Psoas muscle (tissue), 8 donors: ENCODE measurements at places on chromosomes 2 and 18. TPM values are rescaled to one million over a fixed set of nuclear protein-coding genes. Genes with fewer than 3 reads are reported as not detected.

DNA sequence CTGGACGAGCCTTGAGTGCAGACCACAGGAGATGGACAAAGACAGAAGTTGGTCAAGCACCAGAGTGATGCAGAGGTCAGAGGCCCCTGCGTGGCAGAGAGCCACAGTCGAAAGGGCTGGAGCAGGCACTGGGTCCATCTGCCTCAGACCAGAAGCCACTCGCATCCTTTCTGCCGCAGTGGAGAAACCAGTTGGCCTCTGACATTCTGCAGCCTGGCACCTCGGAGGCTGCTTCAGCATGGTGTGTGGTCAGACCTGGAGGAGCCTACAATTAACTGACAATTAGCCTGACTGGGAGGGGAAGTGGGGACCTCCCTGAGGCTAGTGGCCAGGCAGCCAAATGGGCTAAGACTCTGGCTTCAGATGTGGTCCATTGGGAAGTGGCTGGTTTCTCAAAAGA is 111.1 kb downstream of the SGPP2 start:
- no peaks in the 10 kb centered on the region for H3K4me1 ChIP-seq
- H3K27me3 ChIP-seq, result peaks cover 4% of the 10 kb centered on the region
- no peaks in the 10 kb centered on the region for H3K36me3 ChIP-seq
- H3K27ac ChIP-seq, result no peak overlapping the region
- DNase-seq, result no peak

DNA sequence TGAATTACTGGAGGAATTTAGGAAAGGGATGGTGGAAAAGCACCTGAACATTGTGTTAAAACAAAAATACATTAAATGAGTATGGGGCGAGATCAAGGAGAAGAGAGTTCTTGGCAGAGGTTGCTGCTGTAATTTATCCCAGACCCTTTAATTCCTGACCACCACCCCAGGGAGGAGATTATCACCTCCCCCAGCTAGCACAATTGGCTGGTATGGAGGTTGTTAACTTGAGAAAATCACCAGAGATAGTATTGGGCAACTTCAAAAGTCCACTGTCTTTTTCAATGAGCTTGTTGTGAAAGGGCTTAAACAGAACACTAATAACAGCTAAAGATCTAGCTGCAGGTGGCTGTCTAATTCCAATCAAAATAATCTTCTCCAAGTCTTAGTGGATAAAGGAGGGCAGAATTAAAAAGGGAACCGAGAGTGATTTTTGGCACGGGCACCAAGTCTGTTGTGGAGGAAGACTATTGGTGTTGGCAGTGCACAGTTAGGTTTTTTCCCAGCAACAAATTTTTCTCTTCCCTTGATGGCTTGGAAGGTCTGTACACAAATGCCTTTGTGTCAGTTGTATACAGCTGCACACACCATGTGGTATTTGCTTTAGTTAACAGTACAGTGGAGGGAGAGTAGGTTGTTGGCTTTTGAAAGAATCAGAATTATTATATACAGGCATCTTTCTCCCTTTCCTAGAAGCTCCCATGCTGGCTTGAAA is 289.5 kb downstream of the SLC4A3 start:
- H3K36me3 ChIP-seq, result no peaks in the 10 kb centered on the region
- no peak overlapping the region for H3K4me3 ChIP-seq
- no peak for DNase-seq

DNA sequence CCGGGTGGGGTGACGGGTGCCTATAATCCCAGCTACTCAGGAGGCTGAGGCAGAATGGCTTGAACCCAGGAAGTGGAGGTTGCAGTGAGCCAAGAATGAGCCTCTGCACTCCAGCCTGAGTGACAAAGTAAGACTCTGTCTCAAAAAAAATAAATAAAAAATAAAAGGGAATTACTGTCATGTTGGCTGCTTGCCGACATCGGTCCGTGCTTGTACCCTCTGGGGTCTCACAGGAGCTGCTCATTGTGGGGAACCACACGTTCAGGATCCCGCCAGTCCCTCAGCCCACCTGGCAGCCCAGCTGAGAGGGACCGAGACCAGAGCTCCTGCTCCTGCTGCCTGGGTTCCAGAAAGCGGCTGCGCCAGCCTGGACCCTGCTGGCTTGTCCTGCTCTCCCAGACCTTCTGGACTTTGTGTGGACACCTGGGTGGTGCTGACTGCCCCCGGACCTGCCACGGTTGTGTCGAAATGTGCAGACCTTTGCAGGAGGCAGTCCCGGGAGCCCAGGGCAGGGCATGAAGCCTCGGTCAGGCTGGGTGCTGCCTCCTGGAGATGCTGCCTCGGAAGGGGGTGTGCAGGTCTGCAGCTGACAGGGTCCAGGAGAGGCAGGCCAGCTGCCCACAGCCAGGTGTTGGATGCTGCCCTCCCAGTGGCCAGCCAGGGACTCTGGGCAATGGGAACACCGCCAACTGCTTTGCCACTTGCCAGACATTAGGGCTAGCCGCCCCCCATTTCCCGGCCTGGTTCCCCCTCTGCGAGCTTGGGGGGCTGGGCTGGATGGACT is 16.4 kb downstream of the KLF11 start:
- H3K27ac ChIP-seq, result no peak overlapping the region
- H3K4me1 ChIP-seq, result peaks cover 8% of the 10 kb centered on the region
- H3K4me3 ChIP-seq, result no peak overlapping the region
- DNase-seq, result no peak
- peaks cover 4% of the 10 kb centered on the region for H3K36me3 ChIP-seq
- no peaks in the 10 kb centered on the region for H3K27me3 ChIP-seq

Gene NEB
- total RNA-seq, result 7,132 TPM

Gene ITGB6
- 4.6 TPM for total RNA-seq

GRCh38 chr18:23585007-23585871 is 1.1 kb downstream of the NPC1 start:
- H3K36me3 ChIP-seq, result no peaks in the 10 kb centered on the region
- H3K4me1 ChIP-seq, result peaks cover 31% of the 10 kb centered on the region
- H3K27me3 ChIP-seq, result no peaks in the 10 kb centered on the region
- H3K4me3 ChIP-seq, result peak overlapping the region; percentile 97
- DNase-seq, result no peak
- H3K27ac ChIP-seq, result peak overlapping the region; percentile 100

GRCh38 chr2:626491-627339 is 50.5 kb downstream of the TMEM18 start:
- H3K4me1 ChIP-seq, result no peaks in the 10 kb centered on the region
- no peak overlapping the region for H3K27ac ChIP-seq
- no peaks in the 10 kb centered on the region for H3K27me3 ChIP-seq

Gene ACTR3
- 113 TPM for total RNA-seq

Gene SCN3A
- 1.7 TPM for total RNA-seq

Gene DSG1
- total RNA-seq, result not detected

Gene CCDC68
- 1.9 TPM for total RNA-seq

Gene FBXO15
- total RNA-seq, result 0.30 TPM

Gene HAAO
- total RNA-seq, result 1.4 TPM

DNA sequence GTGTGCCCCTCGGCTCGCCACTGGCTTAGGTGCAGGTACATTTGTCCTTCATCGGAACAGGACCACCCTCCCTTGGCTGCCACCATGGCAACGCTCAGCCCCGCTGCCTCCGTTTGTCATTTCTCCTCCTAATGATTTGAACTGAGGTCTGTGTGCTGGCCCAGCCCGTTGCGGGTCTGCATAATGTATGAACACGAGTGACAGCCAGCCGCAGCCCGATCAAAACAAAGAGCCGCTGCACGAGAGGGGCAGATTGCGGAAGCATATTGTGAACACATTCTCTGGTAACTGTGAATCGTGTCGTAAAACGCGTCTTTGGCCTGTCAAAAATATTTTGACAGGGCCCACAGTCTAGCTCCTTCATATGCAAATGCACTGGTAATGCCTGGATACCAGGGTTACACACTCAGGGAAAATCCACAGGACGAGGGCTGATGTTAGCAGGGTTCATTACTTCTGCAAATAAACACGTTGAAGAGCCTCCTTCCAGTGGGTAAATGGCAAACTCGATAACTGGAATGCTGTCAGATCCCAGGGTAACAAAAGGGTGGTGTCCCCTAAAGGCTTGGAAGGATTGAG is 137.0 kb downstream of the AGAP1 start:
- no peak overlapping the region for H3K27ac ChIP-seq
- H3K4me3 ChIP-seq, result no peak overlapping the region
- DNase-seq, result no peak
- H3K4me1 ChIP-seq, result no peaks in the 10 kb centered on the region
- H3K27me3 ChIP-seq, result no peaks in the 10 kb centered on the region

Gene IL37
- total RNA-seq, result not detected
